Inflammatory macrophage (primary cell): ENCODE measurements at places on chromosomes 16 and 17.

DNA sequence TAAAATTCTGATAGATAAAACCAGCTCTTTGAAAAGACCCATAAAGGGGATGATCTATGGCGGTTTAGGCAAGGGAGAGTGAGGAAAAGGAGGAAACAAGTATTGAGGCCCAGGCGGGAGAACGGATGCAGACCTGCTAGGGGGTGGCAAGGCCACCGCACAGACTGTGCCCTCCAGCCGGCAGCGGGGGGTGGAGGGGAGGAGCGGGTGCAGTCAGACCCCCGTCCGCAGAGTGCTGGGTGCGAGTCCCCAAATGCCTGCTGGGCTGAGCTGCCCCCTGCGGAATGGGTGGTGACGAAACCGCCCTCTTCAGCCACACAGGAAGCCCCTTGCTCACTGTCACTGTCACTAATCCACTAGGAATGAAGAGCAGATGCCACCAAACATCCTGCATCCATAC, 46.0 kb downstream of the LMF1 start:
- DNase-seq: no peak

DNA sequence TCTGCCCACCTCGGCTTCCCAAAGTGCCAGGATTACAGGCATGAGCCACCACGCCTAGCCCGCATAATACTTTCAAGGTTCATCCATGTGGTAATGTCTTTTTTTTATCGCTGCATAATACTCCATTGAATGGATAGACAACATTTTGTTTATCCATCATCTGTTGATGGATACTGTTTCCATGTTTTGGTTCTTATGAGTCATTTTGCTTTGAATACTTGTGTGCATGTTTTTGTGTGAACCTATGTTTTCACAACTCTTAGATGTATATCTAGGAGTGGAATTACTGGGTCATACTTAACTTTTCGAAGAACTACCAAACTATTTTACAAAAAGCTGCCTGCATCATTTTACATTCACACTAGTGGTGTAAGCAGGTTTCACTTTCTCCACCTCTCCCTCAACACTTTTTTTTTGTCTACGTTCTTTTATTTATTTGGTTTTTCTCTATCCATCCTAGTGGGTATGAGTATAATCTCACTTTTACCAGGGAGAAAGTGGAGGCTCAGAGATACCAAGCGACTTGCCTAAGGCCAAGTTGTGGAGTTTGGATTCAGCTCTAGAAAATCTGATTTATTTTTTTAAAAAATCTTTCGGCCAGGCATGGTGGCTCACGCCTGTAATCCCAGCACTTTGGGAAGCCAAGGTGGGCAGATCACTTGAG, 151.2 kb downstream of the CMIP start:
- no peak for DNase-seq

DNA sequence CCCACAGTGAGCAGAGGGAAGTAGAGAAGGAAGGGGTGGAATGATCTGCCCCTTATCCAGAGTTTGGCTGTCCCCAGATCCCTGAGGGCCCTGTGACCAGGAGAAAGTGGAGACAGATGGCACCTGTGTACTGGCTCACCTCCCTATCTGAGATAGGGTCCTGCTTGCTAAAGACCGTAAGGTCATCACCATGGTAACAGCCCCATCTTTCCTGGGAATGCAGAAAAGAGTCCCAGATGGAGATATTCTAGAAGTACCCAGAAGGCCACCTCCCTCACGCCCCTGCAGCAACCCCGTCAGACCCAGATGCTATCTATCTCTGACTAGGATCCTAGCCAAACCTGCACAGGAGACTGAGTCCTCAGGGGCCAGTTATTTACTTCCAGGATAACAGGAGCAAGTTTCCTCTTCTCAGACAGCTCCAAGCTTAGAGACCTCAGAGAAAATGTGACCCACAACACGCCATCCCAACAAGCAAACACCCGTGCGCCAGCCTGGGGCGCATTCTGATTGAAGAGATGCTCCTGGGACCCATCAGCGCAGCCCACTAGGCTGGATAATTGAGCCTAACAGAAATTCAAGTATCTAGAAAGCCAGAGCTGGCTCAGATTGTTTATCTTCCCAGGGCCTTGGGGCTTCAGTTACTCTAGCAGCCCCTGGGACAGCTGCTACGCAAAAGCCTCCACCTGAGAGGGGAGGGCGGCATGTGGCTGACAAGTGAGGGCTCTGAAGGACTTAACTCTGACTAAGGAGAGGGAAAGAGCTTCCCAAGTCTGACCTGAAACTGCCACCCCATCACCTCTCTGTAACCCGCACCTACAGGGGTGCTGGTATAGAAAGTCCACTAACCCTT, 1.9 kb downstream of the ORMDL3 start:
- no peak for DNase-seq

GRCh38 chr17:3222505-3222904, 15.0 kb downstream of the OR1A1 start:
- DNase-seq: no peak

- DNase-seq: peak; percentile 86
Observed at GRCh38 chr17:10149573-10150399, 48.6 kb downstream of the GAS7 start.

GRCh38 chr17:14015271-14015670, 54.0 kb upstream of the COX10 start:
- no peak for DNase-seq

GRCh38 chr17:70096861-70097260, 21.8 kb downstream of the KCNJ16 start:
- DNase-seq: no peak

GRCh38 chr17:36768394-36768793, 167.0 kb downstream of the MRM1 start:
- no peak for DNase-seq
